ENCODE measurements at places on chromosomes 11 and 22.
A peak's percentile ranks its signal among the peaks of the same experiment; 100 is the strongest.

- peak; percentile 98 for DNase-seq
Observed at GRCh38 chr11:64181506-64182411, 4.2 kb upstream of the STIP1 start.

DNA sequence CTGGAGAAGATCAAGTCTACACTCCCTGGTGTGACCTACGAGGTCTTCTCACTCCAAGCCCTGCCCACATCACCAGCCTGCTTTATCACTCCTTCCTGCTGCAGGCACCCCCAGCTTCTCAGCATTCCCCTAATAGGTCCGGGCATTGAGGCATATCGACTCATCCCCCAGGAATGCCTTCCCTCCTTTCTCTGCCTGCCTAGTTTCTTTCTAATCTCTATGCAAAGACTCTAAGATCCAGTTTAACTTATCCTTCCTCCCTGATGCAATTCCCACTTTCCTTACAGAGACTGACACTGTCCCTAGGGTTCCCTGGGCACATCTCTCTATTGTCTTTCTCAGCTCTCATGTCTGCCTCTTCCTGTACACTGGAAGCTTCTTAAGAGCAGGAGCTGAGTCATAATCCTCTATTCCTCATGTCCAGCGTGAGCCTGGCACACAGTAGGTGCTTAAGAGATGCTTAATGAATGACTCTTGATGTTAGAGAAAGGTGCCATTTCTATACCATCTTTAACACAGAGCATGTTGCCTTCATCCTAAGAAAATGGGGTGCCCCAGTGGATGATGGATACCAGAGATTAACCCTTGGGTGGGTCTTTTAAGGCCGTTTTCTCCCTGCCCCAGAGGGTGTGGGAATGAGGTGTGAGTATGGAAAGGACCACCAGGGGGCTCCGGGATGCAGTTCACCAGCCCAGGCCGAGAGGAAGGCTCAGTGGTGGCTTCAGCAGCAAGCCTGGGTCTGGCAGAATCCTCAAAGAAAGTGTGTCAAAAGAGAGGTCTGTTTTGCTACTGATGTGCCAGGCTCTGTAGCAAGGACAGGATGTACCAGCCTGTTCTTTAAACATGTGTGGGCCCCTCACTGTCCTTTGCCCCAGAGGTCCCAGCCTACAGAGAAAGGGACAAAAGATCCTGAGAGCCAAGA is 34.7 kb downstream of the PARVA start:
- DNase-seq = peak; percentile 87

DNA sequence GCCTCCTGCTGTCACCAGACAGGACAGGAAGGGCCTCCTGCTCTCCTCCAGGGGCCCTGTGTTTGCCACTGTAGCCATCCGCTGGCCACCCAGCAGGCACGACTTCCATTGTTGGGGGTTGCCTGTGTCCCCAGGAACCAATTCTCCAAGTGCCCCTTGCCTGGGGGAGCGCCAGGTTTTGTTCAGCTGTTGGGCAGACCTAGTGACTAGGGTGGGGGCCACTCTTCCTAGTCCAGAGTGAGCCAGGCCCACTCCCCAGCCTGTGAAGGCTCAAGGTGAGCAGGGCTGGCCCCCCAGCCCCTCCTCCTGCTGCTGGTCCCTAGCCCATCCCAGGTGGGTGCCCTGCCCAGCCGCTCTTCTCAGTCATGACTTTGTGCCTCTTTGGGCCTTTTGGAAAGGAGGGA is 30.9 kb downstream of the OSBPL5 start:
- peak; percentile 77 for DNase-seq

DNA sequence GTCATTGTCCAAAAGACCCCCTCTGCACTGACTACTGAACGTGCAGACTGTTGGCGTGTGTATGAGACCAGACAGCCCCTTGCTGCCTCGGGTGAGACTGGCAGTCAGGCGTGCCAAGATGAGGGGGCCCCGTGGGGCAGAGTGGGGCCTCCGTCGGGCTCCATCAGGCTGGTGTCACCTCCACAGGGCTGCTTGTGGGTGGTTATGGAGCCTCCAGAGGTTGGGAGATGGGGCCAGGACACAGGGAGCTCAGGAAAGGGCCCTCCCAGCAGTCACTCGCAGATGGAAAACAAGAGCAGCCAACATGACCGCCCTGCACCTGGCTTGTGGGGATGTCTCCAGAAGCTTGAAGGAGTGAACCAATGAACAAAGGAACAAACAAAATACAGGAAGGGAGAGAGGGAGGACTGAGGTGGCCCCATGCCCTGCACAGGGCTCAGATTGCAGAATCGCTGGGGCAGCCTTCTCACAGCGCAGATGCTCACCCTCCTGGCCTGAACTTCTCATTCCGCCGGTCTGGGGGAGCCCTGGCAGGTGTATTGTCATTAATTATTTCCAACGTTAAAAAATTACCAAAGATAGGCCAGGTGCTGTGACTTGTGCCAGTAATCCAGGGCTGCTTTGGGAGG is 5.5 kb upstream of the PHLDA2 start:
- peak; percentile 56 for DNase-seq

- DNase-seq = no peak
Observed at GRCh38 chr11:96154802-96155520, 188.0 kb downstream of the MAML2 start.

GRCh38 chr22:17969701-17970113 is 54.7 kb downstream of the MICAL3 start:
- no peak for DNase-seq

DNA sequence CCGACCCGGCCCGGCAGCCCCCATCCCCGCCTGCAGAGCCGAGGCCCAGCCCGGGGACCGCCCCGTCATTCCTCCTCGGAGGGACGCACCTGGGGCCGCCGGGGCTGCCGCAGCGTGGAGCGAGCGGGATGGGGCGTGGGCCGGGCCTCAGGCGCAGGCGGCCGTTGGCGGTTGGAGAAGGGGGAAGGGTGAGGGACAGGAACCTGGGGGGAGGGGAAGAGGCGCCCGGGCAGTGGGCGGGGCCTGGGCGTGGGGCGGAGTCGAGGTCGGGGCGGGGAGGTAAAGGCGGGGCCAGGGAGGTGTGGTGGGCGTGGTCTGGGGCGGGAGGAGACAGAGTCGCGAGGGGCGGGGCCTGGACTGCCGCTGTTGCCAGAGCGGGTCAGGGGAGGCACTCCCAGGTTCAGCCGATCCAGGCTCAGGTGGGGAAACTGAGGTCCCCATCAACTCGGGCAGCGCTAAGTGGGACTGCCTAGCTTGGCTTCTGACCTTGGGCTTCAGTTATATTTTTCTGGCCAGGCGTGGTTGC is at the start of gene TESMIN:
Gene TESMIN (minus strand): TSS at position 190 of the 526 bp plus-strand sequence. CDS start 860 bp downstream, outside the sequence.
- DNase-seq = peak; percentile 96

- no peak for DNase-seq
Observed at GRCh38 chr11:13965337-13965736, 2.8 kb downstream of the SPON1 start.
